ENCODE measurements at places on chromosomes 5 and 9. TPM values are rescaled to one million over a fixed set of nuclear protein-coding genes. Genes with fewer than 3 reads are reported as not detected.

- DNase-seq: no peak
These were observed 14.7 kb upstream of the PWWP2A start for GRCh38 chr5:160133918-160134304.

DNA sequence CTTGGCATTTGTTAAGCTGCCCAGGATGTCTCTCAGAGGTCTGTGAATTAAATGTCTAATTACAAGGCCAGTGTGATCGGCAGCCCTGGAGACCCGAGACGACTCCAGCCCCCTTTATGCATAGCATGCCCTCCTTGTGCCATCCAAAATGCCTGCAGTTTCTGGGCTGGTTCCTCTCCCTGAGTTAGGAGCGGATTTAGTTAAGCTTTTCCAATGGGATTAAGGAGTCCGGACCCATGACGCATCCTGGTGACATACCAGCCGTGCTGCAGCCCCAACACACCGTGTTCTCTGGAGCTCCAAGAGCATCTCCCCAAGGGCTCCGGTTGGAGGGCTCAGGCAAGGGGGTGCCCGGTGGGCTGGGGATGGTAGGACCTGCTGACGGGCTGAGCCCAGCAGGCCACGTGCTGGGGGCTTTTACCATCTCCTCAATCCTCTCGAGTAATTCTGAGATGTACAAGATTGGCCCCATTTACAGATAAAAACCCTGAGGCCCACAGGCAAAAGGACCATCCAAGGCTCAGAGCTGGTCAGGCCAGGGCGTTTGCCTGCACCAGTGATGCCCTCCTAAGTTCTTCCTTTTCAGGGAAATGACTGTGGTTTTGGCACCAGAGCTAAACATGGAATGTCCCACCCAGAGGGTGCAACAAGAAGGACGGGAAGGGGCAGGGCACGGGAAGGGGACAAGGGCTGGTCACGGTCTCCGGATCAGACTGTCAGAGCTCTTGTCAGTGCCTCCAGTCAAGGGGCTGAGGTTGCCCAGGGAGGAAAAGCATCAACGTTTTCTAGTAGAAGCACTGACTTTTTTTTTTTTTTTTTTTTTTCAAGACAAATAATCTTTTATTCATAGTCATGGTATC lies 82.6 kb upstream of the PHYKPL start:
- no peak for DNase-seq

DNA sequence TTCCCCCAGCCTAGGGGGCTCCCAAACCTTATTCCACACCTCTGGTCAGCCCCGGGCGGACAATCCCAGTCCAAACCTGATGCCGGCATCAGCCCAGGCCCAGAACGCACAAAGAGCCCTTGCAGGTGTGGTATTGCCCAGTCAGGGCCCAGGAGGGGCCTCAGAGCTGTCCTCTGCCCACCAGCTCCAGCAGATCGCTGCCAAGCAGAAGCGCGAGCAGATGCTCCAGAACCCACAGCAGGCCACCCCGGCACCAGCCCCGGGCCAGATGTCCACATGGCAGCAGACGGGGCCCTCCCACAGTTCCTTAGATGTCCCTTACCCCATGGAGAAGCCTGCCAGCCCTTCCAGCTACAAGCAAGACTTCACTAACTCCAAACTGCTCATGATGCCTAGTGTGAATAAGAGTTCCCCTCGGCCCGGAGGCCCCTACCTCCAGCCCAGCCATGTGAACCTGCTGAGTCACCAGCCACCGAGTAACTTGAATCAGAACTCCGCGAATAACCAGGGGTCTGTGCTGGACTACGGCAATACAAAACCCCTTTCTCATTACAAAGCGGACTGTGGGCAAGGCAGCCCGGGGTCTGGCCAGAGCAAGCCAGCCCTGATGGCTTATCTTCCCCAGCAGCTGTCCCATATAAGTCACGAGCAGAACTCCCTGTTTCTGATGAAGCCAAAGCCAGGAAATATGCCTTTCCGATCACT lies 27.6 kb upstream of the LTC4S start:
- no peak for DNase-seq

The GMCL2 gene
- polyA plus RNA-seq: not detected

Data from left renal pelvis (tissue), 4 donors.